Effector memory CD8-positive, alpha-beta T cell (primary cell): ENCODE measurements at places on chromosomes 5 and 9.

GRCh38 chr9:38131729-38132128 lies 62.7 kb upstream of the SHB start:
- no peak overlapping the region for H3K27ac ChIP-seq
- no peak overlapping the region for H3K4me3 ChIP-seq
- H3K4me1 ChIP-seq: no peaks in the 10 kb centered on the region
- no peaks in the 10 kb centered on the region for H3K36me3 ChIP-seq
- DNase-seq: no peak

GRCh38 chr5:69213513-69214215 lies 21.0 kb upstream of the CDK7 start:
- no peak overlapping the region for H3K27ac ChIP-seq
- no peaks in the 10 kb centered on the region for H3K27me3 ChIP-seq
- H3K36me3 ChIP-seq: peaks cover 22% of the 10 kb centered on the region
- DNase-seq: no peak
- H3K4me1 ChIP-seq: peaks cover 10% of the 10 kb centered on the region

- no peaks in the 10 kb centered on the region for H3K36me3 ChIP-seq
- no peaks in the 10 kb centered on the region for H3K4me1 ChIP-seq
- H3K4me3 ChIP-seq: no peak overlapping the region
- no peak overlapping the region for H3K27ac ChIP-seq
These were observed 92.7 kb downstream of the KCNIP1 start for GRCh38 chr5:170596482-170597044.

GRCh38 chr5:150508277-150508640 lies 328 bp downstream of the NDST1 start:
- no peaks in the 10 kb centered on the region for H3K36me3 ChIP-seq
- H3K27ac ChIP-seq: no peak overlapping the region
- no peak overlapping the region for H3K4me3 ChIP-seq
- no peaks in the 10 kb centered on the region for H3K27me3 ChIP-seq
- DNase-seq: no peak
